ENCODE measurements at places on chromosomes 16 and 17.

- no peak for DNase-seq
Observed at GRCh38 chr16:56426585-56426984, 1.2 kb upstream of the AMFR start.

GRCh38 chr16:86200722-86201121 is 301.8 kb downstream of the IRF8 start:
- no peak for DNase-seq

DNA sequence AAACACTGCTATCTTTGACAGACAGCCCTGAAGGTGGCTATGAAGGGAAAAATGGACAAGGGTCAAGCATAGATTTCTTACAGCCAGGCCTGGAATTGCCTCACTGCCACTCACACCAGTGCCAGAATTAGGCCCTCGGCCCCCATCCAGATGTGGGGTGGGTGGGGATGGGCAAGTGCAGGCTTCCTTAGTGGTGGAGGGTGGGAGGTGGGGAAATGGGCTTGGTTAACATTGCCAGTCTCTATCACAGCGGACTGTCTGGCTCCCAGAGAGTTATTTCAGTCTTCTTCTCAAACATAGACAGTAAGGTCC is 24.9 kb downstream of the B9D1 start:
- no peak for DNase-seq

- DNase-seq, result no peak
Observed at GRCh38 chr17:56111706-56112485, 41.4 kb upstream of the ANKFN1 start.

GRCh38 chr16:15777533-15778203 is 79.2 kb downstream of the MYH11 start:
- no peak for DNase-seq

DNA sequence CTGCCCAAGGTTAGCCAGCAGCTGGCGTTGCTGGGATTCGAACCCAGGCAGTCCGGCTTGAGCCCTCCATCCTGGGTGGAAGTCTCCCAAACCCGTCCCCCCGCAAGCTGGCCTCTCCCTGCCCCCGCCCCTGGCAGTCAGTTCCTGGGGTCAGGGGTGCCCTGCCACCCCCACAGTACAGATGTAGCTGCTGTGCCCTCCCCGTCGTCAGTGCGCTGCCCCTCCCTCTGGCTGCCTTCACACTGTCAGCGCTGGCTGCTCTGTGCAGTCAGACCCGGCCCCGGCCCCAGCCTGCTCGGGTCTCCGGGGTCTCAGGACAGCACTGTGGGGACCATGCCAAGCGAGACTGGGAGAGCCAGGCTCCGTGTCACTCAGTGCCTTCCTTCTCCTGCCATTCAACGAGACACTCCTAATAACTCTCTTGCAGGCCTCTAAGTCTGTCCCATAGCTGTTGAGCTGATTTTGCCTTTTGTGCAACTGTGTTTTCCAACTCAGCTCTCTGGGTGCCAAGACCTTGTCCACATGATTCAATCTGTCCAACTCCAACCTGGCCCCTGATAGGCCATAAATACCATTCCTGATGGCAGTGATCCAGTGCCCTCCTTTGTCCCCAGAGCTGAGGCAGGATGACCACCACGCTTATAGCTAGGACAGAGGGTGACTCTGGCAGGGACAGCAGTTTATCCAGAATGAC is 55.5 kb upstream of the IL34 start:
- no peak for DNase-seq

- no peak for DNase-seq
Observed at GRCh38 chr17:79201536-79202227, 127.1 kb downstream of the ENGASE start.

DNA sequence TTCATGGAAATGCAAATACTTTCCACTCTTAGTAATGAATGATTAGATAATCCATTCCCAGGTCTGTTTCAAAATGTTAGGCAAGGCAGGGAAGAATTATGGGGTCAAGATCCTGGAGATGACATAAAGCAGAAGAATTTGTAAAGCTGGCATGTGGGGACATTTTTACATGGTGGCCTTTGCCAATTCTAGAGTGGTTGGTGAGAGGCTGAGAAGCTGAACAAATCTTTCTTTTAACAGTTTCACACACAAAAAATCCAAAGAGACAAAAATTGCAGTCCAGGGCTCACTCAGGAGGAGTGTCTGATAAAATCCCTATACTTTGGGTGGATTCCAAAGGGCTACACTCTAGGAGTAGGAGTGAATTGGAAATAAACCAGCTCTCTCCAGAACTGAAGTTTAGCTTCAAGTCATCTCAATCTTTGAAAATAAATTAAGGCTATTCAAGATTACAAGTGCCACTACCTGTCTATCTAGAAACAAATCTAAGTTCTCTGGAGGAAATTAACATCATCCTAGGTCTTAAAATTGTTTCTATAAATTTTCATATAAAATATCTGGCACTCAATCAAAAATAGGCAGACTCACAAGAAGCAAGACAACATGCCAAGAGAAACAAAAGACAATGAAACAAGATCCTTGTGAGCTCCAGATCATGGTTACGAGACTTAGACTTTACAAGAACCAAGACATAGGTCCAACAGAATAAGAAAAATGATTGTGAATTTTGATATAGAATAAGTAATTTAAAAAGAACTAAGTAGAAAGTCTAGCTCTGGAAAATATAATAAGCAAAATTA is 113.0 kb upstream of the AXIN2 start:
- no peak for DNase-seq

DNA sequence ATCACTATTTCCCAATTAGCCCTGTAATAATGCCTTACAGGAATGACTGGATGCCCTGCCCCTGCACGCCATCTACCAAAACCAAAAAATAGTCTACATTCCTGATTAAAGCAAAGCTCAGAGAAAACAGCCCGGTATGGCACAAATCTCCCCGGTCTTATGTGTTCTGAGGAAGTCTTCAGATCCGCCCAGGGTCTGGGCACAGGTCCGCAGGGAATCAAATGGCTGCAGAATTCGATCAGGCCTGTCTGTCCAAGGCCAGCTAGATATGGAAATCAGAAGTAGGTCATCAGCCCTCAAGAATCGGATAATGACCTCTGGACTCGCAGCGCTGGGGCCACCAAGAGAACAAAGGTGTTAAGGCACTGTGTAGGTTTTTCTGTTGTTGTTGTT is 171.0 kb downstream of the ZFHX3 start:
- DNase-seq, result no peak

- no peak for DNase-seq
Observed at GRCh38 chr17:42311240-42312034, 23.1 kb downstream of the STAT5A start.

DNA sequence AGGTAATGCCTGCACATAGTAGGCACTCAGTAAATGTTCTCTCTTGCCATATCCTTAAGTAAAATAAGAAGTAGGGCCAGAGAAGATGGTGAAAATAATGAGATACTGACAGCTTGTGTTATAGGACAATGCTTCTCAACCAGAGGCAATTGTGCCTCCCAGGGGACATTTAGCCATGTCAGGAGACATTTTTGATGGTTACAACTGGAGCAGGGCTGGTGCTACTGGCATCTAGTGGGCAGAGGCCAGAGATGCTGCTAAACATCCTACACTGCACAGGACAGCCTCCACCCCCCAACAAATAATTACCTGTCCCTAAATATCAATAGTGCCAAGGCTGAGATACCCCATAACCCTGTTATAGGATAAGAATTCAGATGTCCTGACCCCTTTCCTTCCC is 1.7 kb downstream of the RAD51D start:
- DNase-seq, result no peak

DNA sequence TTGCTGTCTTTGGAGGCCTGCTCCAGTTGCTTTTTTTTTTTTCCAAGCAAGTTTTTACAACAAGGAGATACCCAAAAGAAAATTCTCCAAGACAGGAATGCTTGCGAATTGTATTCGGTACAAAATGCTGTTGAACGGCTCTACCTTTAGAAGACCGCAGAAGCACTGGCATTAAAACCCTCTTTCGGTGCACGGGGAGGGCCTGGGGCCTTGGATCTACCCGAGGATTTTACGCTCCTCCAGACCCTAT is 1.3 kb upstream of the HELZ start:
- no peak for DNase-seq

DNA sequence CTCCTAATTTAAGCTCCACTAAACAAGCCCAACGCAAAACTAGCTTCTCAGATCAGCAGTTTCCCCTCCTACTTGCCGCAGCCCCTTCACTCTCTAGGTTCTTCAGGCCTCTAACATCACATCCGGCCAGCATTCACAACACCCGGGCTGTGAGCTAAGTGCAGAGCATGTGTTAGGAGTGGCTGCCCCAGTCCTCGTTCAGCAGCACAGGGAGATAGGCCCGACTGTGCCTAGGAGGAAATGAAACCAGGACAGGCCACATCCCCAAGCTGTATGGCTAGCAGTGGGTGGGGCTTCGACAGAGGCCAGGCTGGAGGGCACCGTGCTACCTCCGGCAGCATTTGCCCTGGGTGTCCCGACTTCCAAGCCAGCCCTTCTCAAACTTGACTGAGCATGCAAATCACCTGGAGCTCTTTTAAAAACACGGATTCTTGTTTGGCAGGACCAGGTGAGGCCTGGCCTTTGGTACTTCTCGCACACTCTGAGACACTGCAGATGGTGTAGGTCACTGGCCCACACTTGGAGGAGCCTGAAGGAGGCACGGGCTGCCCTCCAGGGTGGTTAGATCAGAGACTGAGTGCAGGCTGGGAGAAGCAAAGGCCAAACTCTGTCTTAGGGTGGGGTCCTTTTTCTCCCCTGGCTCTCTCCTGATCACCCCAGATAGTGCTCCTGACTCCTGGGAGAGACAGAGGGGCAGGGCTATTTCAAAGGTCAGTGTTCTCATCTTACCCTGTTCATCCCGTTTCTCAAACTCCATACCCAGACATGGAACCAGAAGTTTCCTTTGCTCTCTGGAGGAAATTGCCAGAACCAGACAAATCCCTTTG is 202.0 kb downstream of the C16orf78 start:
- DNase-seq, result no peak

DNA sequence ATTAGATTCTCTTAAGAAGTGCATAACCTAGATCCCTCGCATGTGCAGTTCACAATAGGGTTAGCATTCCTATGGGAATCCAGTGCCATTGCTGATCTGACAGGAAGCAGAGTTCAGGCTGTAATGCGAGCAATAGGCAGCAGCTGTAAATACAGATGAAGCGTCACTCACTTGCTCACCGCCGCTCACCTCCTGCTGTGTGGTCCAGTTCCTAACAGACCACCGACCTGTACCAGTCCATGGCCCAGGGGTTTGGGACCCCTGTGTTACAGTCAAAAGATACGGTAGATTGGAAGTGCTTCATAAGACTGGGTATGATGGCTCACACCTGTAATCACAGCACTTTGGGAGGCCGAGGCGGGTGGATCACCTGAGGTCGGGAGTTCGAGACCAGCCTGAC is 2.8 kb downstream of the STAT5A start:
- no peak for DNase-seq

DNA sequence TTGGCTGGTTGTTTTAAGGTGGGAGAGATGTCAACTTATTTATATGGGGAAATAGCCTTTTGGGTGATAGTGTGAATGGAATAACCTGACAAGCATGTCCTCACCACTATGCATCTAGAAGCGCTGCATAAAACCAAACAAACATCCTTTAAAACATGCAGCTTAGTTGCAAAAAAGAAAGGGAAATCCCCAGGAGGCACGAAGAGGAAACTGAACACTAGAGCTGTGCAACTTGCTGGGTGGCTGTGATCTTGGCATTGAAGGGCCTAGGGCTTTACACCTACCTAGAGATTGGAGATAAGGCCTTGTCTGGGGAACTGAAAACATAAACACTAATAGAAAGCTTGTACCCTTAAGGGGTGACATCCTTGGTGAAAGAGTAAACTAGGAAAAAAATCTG is 7.3 kb downstream of the C16orf54 start:
- no peak for DNase-seq

- no peak for DNase-seq
Observed at GRCh38 chr17:40107522-40108174, 7.3 kb upstream of the NR1D1 start.

DNA sequence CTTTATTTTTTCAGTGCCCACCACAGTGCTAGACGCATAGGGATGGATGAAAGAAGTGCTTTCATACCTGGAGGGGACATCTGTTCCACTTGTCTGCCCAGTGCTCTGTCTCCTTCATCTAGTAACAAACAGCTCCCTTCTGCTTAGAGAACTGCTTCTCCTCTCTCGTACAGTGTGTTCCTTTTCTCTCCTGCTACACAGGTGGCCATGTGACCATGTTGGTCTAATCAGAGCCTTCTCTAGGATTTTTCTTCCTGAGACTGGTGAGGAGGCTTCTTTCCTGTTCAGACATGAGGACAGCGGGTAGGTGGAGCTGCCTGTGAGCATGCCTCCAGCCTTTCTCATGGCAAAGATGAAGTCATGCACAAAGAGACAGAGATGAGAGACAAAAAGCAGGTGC is 182.7 kb downstream of the TMEM132E start:
- no peak for DNase-seq

- DNase-seq, result no peak
Observed at GRCh38 chr17:82076018-82076784, 10.6 kb upstream of the DUS1L start.

DNA sequence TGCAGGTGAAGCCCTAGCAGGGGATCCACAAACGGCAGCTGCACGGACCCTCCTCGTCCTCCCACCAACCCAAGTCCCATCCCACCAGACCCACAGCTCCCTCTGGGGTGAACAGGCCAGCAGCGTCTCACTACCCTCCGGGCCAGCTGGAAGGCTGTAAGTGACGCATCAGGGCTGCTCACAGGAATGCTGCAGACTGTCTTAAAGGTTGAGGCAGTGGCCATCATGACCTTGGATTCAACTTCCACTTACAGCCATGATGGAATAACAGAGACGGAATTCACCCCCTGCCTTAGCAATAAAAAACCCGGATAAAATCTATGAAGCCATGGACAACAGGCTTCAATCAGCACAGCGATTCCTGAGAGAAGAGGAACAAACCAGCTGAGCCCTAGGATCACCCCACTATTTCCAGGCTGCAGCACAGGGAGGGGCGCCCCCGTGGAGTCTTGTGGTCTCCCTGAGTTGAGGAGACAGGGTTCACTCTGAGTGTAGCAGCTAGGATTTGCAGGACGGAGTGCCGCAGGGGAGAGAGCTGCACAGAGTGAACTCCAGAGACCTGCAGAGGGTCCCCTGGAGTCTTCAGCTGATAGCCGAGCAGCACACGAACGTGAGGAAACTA is 10.5 kb downstream of the FAM83G start:
- no peak for DNase-seq

DNA sequence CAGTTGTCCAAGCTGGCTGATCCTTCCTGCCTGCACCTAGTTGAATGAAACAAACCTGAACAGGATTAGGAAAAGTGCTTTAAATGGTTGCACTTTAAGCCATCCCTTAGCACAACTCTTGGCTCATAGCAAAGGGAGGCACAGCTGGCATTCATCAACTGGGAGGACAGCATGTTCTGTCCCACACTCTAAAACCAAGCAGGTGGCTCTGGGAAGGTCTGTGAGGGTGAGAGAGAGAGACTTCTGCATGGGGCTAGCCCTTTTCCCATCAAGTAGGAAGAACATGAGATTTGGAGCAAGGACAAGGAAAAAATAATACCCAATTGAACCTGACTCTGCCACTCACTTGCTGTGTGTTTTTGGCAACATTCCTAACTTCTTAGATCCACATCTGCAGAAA is 140.9 kb upstream of the CCL2 start:
- DNase-seq, result no peak

DNA sequence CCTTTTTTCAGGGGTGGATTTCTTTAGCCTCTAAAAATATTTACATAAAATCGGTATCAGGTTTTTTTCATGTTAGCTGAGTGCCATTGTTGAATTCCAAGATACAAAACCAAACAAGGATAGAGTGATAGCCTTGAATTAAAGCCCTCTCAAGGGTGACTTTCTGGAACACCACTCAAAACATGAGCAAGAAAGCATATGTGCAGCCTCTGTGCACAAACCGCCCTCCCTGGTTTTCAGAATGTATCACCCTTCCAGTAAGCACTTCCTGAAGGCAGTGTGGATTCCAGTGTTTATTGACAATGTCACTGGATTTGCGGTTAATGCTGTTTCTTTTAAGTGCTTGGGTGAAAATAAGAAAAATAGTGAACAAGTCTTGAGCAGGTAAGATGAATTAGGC is 597.7 kb downstream of the TMEM114 start:
- DNase-seq, result no peak
